ENCODE measurements at places on chromosomes 1 and 21.

DNA sequence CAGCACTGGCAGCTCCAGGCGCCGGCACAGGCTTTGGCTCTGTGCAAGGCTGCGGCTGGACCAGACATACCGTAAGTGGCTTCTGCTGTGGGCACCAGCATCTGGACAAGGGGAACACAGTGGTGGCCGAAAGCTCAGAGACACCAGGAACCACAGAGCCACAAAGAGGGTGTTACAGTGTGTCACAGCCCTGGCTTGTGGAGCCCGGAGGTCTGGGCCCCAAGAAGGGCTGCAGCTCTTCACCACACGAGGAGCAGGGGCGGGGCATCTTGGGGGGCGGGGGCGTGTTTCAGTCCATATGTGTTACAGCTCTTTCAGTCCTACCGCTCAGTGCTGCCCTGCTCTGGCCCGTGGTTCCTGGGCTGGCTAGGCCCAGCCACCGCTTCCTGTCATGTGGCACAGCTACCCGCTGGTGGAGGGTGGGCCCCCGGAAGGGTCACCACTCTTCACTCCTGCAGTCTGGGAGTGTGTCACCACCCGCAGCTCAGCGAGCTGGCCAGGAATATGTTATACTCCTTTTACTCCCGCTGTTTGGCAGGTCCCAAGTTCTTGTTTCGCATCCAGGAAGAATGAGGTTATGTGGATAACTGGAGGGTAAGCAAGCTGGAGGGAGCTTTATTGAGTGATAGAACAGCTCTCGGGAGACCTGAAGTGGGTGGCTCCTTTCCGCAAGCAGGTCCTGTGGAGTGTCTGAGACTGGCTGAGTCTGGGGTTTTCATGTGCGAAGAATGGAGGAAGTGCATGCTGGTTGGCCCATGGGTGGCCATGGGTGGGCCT, 3.3 kb upstream of the LSM10 start:
- DNase-seq, result no peak

GRCh38 chr1:25562101-25562927, 18.9 kb downstream of the LDLRAP1 start:
- DNase-seq, result no peak

DNA sequence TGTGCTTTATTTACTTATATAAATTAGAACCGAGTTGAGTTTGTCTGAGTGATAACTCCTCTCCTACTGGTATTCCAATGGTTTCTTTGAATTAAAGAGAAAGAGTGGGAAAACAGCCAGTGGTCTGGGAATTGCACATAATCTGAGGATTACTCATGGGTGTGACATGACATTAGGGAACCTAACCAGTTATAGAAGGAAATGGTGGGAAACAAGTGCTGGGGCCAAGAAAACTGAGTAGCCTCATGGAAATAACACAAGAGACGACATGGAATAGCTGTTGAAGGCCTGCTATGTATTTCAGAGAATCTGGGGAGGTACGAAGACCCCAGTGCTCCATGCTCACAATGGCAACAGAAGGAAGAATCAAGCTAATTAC, 41.8 kb upstream of the LRRC52 start:
- no peak for DNase-seq

- no peak for DNase-seq
These were observed 46.5 kb upstream of the PRELP start for GRCh38 chr1:203428981-203429599.

DNA sequence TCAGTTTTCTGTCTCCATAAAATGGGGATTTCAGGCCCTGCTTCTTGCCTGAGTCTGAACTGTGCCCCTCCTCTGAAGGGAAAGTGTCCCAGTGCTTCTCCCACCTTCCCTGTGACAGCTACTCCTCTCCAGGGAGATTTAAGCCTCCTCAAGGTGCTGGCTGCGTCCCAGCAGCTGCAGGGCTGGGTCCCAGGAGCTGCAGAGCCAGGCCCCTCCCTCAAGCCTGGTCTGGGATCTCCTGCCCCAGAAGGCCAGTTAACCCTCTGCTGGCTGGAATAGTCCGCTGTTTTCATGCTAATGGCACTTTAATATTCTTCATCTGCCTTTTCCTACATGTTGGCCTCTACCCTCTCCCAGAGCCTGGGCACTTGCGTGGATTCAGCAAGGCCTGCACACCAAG, 99.0 kb downstream of the PLXNA2 start:
- DNase-seq, result no peak

GRCh38 chr1:193741228-193741627, 554.8 kb upstream of the B3GALT2 start:
- no peak for DNase-seq

- peak; percentile 19 for DNase-seq
These were observed 363.5 kb upstream of the DUSP10 start for GRCh38 chr1:222105393-222105737.

DNA sequence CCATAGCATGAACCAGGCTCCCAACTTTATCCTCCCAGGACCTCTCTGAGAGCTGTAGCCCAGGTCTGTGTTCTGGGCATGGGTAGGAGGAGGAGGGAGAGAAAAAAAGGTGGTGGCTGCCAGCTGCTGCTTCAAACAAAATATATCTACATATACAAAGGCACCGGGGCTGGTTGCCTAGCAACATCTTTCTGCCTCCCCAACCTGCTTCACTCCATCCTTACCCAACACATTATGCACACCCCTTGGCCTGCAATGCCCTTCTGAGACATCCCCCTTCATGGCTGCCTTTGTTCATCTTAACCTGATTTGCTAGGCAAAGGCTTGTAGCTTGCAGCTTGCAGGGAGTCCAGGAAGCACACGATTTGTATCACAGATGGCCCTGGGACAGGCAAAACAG, 27.2 kb upstream of the ATP1A1 start:
- DNase-seq, result no peak

GRCh38 chr1:44326024-44326701, 28.9 kb downstream of the ERI3 start:
- DNase-seq, result no peak

DNA sequence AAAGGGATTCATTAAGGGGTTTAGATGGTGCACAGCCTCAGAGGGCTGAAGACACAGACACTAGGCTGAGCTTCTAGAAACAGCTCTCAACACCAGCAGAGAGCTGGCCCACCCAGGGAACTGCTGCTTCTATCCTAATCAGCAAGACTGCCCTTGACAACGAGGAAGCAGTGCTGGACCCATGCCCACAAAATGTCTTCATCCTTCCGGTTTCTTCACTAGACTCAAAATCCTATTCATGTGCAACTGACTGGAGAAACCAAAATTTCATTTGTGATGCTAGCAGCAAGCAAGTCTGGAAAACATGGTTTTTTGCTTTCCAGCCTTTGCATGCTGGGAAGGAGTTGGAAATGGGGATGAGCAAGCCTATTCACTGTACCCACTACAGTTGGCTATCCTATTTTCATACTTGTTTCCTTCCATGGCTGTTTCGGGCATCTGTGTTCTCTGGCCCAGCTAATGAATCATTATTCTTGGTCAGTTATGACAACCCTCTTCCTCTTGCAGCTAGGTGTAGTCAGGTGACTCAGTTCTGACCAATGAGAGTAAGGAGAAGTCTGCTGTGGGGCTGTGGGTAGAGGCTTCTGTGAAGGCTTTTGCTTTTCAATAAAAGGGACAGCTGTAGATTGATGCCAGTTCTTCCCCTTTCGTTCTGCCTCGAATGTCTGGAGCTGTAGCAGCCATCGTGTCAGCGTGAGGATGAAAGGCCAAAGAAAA, 14.6 kb upstream of the TMEM61 start:
- DNase-seq, result no peak

DNA sequence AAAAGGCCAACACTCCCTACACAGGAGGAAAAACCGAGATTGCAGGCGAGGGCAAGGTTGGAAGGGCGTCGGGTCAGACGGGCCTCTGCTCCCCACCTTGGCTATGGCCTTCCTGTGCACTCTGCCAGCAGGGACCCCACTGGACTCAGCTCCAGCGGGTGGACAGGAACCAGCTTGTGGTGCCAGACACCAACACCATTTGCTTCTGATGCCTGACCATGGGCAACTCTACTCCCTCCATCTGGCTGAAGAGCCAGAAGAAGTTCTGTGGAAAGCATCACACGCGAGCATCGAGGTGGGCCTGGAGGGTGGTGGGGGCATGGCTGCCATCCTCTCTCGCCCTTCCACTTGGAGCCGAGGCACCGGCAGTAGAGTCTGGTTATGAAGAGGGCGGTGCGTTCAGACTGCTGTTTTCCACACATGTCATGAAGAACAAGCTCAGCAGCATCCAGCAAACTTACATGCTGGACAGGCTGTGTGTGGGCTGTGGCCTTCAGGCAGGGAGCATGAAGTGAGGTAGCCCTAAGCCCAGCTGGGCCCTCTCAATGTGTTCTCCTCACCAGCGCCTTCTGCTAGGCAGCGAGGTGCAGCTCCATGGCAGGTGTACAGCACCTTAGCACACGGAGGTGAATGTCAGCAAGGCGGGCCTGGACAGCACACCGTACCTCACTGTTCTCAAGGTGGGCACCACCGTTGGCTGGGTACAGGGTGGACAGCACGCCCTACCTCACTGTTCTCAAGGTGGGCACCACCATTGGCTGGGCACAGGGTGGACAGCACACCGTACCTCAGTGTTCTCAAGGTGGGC, 15.6 kb upstream of the ZNF669 start:
- no peak for DNase-seq

GRCh38 chr1:29706936-29707335, 470.6 kb downstream of the PTPRU start:
- DNase-seq, result peak; percentile 16

- DNase-seq, result no peak
These were observed 28.9 kb upstream of the ADAM30 start for GRCh38 chr1:119924948-119925898.

DNA sequence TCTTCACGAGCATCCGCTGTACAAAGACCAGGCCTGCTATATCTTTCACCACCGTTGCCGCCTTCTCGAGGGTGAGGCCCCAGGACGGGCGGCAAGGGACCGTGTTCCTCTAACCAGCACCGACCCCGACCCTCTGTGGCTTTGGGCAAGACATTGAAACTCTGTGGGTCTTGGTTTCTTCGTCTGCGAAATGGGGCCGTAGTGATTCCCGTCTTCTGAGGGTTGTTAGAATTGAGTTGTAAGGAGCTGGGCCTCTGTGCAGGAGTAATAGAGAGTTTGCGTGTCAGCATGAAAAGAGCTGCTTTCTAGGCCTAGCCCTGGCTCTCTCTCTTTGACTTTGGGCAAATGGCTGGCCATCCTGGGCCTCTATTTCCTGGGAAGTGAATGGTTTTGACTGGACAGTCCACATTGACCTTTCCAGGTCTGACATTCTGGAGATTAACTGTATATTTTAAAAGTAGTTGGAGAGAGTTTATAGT, 591 bp downstream of the MRPL37 start:
- DNase-seq, result no peak

GRCh38 chr1:68717330-68717729, 220.4 kb upstream of the DEPDC1 start:
- DNase-seq, result no peak

DNA sequence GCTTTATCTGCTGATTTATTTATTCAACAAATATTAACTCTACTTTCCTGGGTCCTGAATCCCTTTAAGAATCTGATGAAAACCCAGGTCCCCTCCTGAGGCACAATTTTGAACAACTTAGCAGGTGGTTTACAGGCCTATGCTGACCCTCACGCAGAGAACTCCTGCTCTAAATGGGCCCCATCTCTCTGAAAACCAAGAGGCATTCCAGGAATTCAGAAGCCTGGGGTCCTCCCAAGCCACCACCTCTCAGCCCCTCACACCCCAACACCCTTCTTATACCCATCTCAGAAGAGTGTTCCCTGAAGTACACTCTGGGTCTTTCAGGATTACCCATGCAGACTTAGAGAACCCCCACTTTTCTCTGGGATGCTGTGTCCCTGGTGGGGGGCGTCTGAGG, 34.5 kb downstream of the LHX4 start:
- DNase-seq, result no peak

- no peak for DNase-seq
These were observed 1182.5 kb downstream of the MRPL39 start for GRCh38 chr21:24424776-24425175.

- DNase-seq, result no peak
These were observed 7.5 kb downstream of the SDC3 start for GRCh38 chr1:30900931-30901560.

GRCh38 chr1:209417761-209418160, 165.8 kb upstream of the CAMK1G start:
- no peak for DNase-seq

- DNase-seq, result no peak
These were observed 22.7 kb downstream of the SYT6 start for GRCh38 chr1:114130846-114131525.

GRCh38 chr1:198919667-198920398, 281.0 kb downstream of the PTPRC start:
- no peak for DNase-seq

DNA sequence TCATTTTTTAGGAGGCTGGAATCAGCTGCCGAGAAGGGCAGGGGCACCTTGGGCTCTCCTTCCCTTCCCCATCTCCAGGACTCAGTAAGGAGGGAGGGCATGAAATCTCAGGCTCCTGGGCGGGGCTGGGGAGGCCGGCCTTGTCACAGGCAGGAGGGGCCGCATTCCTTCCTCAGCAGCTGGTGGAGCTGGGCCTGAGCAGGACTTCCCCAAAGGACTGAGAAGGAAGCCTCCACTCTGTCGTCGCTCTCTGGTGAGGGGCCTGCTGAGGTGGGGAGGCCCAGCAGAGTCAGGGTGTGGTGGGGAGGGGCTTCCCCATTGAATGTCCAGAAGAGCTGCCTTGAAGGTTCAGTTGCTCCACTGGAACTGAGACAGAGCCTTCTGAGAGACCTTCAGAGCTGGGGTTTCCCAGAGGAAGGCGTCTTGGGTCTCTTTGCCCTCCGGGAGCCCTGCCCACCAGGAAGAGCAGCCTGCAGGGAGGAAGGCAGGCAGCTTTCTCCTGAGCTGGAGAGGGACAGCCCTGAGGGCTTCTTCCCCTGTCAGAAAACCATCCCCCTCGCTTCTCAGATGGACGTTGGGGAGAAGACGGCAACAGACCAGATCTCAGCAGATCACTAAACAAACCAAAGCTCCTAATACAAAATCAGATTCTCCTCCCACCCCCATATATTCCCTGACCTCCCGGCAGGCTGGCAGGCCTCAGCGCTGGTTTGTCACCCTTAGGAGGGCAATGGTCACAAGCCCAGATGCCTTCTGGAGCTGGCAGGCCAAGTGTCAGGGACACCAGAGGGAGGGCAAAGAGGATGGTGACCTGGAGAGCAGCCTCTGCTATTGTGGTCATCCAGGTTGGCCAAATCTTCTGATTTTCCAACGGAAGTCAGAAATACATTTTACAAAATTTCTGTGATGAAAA, 10.7 kb downstream of the KCNA10 start:
- no peak for DNase-seq

- DNase-seq, result no peak
These were observed 273.7 kb downstream of the SDCCAG8 start for GRCh38 chr1:243529512-243529911.

GRCh38 chr1:222769181-222769580, 32.2 kb downstream of the FAM177B start:
- no peak for DNase-seq

DNA sequence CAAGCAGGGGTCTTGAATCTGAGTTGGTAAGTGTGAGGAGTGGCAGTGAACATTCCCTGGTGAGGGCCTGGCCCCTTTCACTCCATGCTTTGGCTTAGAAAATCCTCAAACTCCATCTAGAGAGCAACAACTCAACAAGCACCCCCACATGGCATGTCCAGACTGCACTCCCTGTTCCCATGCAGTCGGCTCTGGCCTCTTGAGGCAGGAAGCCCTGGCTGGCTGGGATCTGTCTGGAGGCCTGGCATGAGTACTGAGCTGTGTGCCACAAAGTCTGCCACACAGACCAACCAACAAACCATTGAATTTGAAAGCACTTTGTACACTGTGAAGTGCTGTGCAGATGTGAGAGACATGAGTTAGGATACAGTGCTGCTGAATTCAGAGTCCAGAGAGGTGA, 25.2 kb downstream of the COA7 start:
- DNase-seq, result no peak

Data from HuH-7 (cell line).